Activated CD8-positive, alpha-beta memory T cell treated with anti-CD3 and anti-CD28 coated beads for 24 hours (primary cell): ENCODE measurements at places on chromosomes 4 and X.

- no peak for DNase-seq
Measured at GRCh38 chr4:167232805-167233684, 1.2 kb downstream of the SPOCK3 start.

DNA sequence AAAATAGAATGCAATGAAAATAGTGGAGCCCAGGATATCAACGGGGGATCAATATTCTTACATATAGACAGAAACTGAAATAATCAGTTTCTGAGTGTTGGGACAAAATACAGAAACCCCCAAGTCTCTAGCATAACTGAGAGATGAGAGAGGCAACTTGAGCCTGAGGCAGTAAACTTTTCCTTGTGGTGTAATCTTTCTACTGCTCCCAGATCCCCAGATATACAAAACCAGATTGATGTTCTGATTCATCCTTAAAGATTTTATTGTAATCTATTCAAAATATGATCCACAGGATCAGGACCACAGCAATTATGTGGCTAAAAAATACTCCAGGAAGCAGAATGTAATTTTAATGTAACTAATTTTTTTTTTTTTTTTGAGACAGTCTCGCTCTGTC, 2282.6 kb downstream of the ARAP2 start:
- no peak for DNase-seq

DNA sequence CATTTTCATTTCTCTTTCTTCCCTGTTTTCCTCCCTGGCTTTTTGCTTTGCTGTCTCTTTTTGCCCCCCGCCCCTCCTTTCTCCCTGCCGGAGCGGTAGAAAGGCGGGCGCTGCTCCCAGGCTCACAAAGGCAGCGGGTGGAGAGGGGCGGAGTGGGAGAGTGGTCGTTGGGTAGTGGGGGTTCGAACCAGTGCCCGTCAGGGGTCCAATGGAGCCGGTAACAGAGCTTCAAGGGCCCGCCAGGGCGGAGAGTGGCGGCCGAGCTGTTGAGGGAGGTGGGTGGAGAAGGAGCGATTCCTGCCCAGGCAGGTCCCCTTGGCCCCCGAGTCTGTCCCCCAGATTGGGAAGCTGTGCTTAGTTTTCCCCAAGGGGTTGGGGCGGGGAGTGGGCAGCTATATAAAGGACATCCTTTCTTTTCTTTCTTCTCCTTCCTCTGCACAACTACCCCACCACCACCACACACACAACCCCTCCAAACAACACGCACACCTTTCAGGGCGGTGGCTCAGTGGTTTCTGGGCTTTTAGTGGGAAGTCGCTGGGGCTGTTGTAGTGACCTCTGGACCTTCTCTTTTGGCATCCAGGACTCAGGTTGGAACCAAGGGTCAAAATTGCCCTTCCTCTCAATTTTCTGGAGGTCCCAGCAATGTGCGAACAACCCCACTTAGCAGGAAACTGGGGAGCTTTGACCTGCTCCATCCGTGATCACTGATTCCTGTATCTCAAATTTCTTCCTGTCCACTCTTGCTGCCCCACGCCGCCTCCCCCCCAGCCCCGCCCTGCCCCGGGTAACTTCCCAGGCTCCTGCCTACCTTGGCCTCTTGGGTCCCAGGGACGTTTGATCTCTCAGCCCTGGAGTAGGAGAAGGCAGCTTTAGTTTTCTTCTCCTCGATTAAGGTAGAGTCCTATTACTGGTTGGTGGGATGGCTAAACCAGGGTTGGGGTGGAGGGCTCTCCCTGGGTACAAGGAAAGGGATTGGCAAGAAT, 1.9 kb downstream of the EFNB1 start:
- DNase-seq = peak; percentile 57

- no peak for DNase-seq
Measured at GRCh38 chr4:15012017-15012788, 9.9 kb downstream of the CPEB2 start.

DNA sequence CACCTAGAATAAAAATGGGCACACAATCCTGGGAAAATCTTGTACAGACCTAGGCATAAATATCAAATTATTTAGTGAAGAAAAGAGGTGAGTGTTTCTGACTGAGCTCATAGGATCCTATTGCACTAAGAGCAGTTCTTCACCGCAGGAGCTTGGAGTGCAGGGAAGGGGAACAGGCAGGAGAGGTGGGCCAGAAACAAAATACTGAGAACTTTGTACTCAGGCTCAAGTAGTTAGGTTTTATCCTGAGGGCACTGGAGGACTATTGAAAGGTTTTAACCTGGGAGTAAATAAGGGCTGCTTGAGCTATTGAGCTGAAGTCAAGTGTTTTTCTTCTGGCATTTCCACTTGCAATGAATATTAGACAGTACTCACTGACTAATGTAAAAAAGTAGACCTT, 12.2 kb downstream of the EPHA5 start:
- DNase-seq = no peak

- DNase-seq = no peak
Measured at GRCh38 chr4:186586205-186586604, 30.8 kb upstream of the MTNR1A start.

- no peak for DNase-seq
Measured at GRCh38 chr4:121408-122084, 2.8 kb upstream of the ZNF718 start.

DNA sequence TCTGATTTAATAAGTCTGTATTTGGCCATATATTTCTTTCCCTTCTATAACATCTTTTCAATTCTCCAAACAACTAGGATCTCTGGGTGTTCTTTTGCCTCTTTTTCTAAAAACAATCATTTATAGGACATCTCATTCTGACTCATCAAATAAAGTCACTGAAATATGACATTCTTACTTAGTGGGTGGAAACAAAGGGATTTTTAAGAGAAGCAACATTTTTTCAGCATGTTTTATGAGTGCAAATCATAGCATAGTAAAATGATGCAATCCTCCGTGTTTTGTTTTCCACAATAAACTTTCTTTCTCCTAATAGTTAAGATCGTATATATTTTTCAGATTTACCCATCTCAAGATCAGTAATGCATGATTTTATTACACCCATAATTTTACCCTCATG, 179.8 kb downstream of the SPCS3 start:
- no peak for DNase-seq

- DNase-seq = no peak
Measured at GRCh38 chrX:38548508-38548907, 12.8 kb upstream of the TSPAN7 start.

DNA sequence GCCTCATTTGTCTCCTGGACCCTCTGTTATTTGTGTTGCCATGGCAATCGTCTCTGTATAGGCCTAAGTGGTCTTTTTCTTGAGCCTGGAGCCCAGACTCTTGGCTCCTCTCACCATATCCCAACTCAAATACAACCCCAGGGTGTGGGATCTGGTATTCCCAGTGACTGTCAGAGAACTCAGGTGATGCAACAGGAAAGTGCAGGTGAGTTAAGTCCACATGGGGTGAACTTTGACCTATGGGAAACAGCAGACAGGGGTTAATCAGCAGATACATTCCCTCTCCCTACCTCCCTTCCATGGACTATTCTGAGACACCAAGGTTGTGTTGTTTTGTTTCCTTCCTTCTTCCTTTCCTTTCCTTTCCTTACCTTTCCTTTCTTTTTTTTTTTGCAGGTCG, 130.9 kb upstream of the RPS6KA3 start:
- no peak for DNase-seq

DNA sequence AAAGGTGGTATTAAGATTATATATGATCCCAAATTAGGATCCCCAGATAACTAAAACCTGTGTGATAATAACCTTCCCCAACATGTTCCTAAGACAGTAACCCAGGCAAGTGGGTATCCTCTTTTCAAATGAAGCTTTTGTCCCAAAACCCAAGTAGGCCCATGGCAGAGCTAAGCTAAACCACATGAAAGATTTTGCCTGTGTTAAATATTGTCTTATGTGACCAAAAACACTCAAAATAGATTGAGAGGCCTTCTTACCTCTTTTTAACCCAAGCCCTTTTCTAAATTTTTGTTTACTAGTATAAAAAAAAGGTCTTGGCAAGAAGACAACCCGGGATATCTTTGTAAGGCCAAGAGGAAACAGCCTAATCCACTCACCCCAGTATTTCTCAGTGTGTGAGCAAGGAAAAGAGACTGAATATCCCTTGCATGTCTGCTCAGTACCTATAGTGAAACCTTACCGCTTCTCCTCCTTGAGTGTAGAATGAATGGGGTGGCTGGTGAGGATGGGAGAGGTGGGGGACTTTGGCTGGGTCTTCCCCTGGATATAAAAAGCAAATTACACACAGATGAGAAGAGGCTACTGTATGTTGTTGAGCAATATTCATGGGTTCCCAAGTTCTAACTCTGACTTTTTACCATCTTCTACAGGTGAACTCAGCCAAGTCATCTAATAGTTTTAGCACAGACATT, 188.8 kb upstream of the BMP3 start:
- DNase-seq = no peak

DNA sequence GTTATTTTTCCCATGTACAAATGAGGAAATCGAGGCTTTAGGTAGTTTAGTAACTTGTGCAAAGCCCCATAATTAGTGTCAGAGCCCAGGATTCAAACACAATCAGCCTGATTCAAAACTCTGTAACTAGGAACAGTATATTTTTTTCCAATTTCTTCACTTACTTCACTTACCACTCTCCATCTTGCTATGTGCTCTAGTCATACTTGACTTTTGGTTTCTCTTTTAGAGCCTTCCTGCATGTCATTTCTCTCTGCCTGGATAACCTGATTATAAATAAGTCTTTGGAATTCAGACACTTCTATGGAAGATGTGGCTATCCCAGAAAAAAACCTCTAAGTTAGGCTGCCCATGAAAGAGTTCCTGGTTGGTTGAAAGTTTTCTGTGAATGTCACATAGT, 22.2 kb downstream of the SATL1 start:
- DNase-seq = no peak

GRCh38 chr4:96194993-96195392, 355.1 kb downstream of the PDHA2 start:
- no peak for DNase-seq

DNA sequence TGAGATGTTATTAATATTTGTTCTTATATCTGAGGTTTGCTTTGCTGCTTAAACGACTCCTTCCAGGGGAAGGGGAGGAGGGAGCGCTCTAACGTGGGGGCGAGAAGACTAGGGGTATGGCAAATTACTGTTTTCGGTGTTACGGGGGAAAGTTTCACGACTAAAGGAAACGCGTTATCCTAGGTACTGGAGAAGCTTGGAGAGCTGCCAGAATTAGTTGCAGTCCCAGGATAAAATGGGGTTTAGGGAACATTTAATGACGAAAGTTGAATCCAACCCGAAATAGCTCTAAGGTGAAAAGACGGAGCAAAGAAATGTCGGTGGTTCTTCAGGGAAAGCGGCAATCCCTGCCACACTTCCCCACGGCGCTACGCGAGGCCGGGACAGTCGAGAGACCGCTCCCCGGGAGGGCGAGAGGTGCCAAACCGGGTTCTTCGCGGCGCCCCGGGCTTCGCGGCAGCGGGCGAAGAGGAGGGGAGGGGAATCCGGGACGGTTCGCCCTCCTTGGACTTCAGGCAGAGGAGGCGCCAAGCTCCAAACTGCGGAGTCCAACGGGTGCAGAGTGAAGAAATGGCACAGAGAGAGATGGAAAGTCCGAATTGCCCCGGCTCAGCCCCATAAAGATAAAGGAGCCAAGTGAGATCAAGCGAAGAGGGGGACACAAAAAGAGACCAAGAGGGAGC, 724 bp downstream of the THOC2 start:
- peak; percentile 58 for DNase-seq
